Amygdala (tissue), 56 donors: ENCODE measurements at places on chromosomes 3 and 15.

DNA sequence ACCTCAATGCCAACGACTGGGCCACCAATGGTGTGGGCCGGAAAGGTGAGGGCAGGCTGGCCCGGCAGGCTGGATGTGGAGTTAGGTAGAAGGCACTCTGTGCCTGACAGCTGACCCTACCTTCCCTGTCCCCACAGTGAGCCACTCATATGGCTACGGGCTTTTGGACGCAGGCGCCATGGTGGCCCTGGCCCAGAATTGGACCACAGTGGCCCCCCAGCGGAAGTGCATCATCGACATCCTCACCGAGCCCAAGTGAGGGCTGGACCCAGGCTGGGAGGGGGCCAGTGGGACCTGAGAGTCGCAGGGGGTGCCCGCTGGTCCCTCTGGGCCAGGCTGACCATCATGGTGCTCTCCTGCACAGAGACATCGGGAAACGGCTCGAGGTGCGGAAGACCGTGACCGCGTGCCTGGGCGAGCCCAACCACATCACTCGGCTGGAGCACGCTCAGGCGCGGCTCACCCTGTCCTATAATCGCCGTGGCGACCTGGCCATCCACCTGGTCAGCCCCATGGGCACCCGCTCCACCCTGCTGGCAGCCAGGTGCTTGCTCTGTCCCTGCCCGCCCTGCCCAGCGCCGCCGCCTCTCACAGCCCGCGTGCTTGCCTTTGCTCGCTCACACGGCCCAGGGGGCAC is 4.5 kb upstream of the FES start:
- no peak for DNase-seq

GRCh38 chr15:83927704-83928391 is 273.9 kb downstream of the ADAMTSL3 start:
- no peak for DNase-seq

GRCh38 chr3:131708241-131708640 is 205.5 kb upstream of the MRPL3 start:
- DNase-seq, result no peak

GRCh38 chr3:73245459-73245858 is 184.0 kb downstream of the EBLN2 start:
- no peak for DNase-seq

GRCh38 chr15:69127306-69127705 is 33.1 kb upstream of the GLCE start:
- no peak for DNase-seq

- DNase-seq, result no peak
These were observed 116.0 kb downstream of the LIPC start for GRCh38 chr15:58547628-58548307.

- no peak for DNase-seq
These were observed 47.0 kb downstream of the FRMD4B start for GRCh38 chr3:69338911-69339310.

DNA sequence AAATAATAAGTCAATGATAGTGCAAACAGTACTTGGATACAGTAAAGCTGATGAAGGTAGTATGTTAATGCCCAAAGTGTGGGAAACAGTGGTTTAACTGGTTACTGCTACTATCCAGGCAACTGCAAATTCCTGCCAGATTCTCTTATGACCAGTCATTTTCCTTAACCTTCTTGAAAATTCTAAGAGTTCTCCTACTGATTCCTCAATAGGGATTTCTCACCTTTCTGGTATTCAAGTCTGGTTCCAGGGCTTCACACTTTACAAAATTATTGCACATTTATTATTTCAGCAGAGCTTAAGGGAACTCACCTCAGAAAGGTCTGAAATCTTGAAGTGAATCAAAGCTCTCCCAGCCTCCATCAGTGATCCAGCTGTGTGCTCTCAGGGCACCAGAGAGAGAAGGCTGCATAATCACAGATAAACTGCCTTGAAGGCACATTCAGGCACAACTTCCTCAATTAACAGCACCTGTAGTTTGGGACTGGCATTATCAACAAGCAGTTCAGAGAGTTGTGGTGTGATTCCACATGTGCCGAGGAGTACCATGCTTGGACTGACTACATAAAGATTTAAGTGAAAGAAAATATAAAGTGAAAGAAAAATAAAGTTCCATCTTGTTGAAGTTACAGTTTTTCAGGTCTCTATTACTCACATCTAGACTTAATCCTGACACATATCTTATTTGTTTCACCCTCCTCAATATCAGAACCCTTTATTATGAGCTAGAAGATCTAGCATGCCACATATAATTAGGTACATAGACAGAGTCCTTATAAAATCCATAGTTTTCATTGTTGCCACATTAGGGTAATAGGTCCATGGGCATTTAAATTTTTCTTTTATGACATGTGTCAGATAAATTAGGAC is 59.5 kb upstream of the TIPARP start:
- DNase-seq, result no peak

DNA sequence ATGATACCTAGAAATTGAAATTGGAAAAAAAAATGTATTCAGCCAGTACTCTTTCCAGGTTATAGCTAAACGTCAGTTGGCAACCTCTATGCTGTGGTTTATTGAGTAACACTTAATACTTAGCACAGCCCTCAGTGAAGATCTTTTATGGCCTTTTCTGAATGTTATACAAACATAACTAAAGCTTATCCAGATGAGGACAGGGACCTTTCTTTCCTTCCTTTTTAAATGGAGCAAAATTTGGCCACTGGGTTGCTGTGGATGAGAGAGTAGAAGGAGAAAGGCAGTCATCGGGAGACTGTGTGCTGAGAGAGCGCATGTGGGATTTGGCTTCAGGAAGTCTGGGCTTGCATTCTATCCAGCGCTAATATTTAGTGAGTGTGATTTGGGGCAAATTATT is 36.1 kb downstream of the IGF1R start:
- no peak for DNase-seq

DNA sequence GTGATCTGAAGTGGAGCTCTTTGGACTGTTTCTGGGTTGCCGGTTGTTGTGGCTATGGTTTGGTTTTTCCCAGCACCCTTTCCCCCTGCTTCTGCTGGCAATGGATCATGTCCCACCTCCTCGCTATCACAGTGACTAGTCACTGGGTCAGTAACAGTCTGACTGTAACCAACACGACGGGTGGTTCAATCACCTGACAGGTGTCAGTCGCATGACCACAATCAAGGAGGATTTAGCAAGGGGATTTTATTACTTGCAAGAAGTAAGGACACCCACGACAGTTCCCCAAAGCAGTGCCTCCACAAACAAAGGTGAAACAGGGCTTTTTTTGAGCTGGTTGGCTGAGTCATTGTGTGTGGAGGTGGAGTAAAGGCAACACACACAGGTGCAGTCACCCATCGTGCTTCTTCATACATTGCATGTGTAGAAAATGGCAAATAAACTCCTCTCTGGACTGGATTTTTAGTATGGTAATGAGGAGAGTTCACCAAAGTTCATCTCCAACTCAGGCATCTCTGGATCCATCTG is 58.8 kb upstream of the FAM3D start:
- no peak for DNase-seq
